ENCODE measurements at places on chromosomes 3 and 15.
A peak's percentile ranks its signal among the peaks of the same experiment; 100 is the strongest.

GRCh38 chr3:120449701-120450599, 842 bp downstream of the FSTL1 start:
- peak; percentile 57 for DNase-seq

DNA sequence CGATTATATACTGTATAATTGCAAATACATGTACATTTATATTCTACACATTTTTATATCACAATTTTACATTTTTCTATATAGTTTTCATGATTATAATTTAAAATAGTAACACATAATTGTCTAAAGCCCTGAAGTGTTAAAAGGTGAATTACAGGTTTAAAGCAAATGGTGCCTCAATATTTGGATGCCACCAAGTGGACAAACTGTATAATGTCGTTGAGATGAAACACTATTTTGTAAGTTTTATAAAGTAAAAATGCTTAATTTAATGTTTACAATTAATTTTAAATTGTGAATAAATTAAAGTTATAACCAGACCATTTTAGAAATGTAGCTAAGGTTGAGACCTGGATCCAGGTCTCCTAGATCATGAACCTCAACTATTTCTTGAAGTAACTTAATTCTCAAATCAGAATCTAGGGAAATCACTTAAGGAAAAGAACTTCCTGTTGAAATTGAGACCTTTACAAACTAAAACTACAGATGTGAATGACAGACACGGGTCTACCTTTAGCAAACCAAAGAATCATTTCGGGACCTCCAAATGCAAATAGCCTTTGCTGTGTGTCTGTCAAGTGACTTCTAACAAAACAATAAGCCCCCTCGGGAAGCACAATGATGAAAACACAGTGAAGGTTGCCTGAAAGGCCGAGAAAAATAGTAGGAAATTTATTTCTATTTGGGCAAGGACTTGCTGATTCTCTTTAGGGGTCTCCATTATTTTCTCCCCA, 37.8 kb downstream of the EHHADH start:
- DNase-seq: no peak

GRCh38 chr3:113103588-113103987, 107.8 kb upstream of the BOC start:
- DNase-seq: no peak

GRCh38 chr3:114903213-114903612, 243.9 kb downstream of the ZBTB20 start:
- no peak for DNase-seq

DNA sequence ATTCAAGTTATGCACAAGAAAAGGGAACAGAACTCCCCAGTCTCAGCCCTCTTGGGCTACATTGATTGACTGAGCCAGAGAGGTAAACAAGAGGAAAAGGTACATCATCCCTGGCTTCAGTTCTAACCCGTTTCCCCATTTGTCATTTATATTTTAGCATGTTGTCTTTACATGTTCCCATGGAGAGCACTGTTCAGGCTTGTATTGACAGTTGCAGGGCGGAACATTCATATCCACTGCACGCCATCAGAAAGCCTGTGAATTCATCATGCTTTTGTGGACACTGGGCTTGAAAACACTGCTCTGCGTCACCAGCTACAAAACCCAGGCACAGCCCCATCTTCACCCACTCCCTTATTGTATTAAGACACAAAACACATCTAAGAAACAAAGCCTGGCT, 240.9 kb upstream of the EIF1B start:
- DNase-seq: no peak

GRCh38 chr3:196504556-196504955, 988 bp upstream of the RNF168 start:
- DNase-seq: no peak

DNA sequence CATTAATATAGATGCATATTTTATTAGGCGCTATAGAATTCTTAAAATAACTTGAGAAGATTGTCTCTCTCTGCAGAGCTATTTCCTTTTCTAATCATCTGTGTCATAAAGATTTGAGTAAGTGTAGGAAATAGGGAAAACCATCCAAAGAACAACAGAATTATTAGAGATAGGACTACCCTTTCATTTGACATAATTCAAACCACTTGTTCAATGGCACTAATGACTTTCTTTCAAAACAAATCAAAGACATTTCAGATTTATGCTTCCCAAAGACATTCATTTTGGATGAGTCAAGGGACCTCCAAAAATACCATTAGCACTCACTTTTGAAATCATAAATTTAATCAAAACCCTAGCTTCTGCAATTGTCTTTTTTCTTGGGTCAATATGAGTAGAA, 29.5 kb downstream of the PRICKLE2 start:
- DNase-seq: no peak

- no peak for DNase-seq
These were observed 27.2 kb upstream of the MEX3B start for GRCh38 chr15:82072926-82073537.

DNA sequence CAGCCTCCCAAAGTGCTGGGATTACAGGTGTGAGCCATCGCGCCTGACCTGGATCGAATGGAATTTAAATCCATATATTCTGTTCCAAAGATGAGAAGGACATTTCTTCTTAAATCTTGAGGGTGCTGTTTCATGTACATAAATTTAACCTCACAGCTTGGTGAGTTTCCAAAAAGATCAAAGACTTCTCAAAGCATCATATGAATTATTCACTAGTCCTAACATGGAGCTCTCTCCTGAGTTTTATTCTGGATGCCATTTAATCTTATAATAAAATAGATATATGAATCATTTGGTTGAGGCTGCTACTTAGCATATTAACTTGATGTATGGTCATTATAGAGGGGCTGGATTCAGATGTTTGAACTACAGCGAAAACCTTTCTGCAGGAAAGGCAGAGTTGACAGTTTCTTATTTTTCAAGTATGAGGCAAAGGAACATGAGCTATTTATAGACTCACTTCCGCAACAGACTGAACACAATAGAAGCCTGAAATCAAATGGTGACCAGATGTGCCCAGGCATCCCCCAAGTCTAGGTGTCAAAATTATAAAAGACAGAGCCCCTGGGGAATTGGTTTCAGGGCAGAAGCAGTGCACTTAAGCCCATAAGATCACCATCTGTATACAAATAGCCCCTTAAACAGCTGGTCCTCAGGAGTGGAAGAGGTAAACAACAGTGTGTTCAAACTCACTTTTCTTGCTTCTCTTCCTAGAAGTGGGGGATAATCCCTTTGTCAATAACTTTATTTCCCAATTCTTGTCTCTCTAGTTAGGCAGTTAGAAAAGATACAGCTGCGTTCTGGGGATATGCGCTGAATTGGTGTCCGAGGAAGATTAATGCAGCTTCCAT, 29.7 kb downstream of the STARD9 start:
- no peak for DNase-seq

DNA sequence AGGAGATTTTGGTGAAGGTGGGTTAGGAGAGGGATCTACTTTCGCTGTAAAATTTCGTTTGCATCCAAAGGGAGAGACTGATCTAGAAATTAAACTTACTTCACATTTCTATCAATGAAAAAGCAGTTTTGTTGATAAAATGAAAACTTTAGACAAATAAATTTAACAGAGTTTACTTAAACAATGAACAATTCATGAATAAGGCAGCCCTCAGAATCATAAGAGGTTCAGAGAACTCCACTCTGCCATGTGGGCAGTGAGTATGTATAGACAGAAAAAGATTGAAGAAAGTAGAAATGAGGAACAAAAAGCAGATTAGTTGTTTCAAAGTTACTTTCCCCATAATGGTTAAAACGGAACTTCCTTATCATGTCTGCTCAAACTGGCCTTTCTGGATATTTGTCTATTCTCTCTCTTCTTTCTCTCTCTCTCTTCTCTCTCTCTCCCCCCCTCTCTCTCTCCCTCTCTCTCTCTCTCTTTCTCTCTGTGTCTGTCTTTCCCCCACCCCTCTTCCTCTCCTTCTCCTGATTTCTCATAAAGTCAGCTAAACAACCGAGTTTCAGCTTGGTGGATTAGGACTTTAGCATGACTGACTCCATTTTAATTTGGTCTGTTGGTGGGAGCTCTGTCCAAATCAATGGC, 248.9 kb downstream of the TJP1 start:
- DNase-seq: no peak

- no peak for DNase-seq
These were observed 1062.4 kb downstream of the FHIT start for GRCh38 chr3:60188803-60189202.

DNA sequence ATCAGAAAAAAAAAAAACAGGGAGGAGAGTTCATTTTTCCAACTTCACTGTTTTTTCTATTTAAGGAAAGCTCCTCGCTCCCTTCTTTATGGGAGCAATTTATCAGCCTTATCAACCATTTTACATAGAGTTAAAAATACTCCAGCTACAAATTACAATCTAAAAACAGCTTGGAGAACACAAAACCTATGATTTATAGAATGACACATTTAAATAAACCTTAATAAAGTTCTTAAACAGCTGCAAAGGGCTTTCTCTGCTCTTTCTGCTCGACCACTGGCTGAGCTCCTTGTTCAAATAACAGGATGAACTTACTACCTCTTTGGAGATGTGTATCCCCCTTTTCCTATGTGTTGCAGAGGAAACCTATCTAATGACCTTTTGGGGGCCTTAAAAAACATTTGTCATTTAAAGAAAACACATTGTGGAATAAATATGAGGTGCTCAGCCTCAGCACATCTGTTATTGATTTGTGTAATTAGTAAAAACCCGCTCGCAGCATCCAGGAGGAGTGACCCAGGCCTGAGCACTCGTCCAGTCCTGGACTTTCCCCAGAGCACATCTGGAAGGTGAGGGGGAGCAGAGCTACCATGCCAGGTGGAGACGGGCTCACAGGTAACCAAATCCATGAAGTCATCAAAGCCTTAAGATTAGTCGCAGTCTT, 231.2 kb downstream of the ATP8B4 start:
- DNase-seq: no peak

GRCh38 chr15:62942428-62942827, 100.1 kb upstream of the TPM1 start:
- DNase-seq: no peak

- DNase-seq: no peak
These were observed 664.2 kb downstream of the NLGN1 start for GRCh38 chr3:174061731-174062130.

GRCh38 chr3:64741341-64741740, 53.5 kb upstream of the ADAMTS9 start:
- DNase-seq: no peak

DNA sequence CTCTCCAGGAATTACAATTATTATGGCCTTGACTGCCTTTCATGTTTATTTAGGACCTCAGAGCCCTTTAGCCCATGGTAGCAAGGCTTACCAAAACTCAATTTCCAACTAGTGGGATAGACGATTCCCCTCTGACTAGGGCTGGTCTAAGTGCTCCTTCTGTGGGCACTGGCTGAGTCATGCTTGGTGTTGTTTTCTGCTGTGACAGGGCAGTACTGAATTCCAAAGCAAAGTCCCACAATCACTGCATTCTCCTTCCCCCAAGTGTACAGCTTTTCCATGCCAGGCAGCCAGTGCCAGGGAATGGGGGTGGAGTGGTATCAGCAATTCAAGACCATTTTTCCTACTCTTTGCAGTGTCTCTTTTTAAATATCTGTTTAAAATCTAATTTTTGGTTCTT, 509.0 kb upstream of the NECTIN3 start:
- DNase-seq: no peak

DNA sequence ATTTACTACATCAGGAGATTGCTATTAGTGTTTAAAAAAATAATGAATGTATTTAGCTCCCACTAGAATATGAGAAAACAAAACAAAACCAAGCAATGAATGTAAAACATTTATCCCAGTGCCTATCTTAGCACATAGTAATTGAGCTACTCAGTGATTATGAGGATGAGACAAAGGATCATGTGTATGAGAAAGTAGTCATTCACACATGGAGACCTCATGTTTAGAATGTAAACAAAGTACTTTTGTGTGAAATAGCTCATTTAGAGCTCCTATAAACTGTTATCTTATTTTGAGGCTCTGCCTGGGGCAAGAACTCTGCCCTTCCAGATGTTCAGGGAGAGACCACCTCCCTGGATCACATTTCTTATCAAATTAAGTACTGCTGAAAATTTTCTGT, 236.8 kb downstream of the LRRN1 start:
- DNase-seq: no peak

DNA sequence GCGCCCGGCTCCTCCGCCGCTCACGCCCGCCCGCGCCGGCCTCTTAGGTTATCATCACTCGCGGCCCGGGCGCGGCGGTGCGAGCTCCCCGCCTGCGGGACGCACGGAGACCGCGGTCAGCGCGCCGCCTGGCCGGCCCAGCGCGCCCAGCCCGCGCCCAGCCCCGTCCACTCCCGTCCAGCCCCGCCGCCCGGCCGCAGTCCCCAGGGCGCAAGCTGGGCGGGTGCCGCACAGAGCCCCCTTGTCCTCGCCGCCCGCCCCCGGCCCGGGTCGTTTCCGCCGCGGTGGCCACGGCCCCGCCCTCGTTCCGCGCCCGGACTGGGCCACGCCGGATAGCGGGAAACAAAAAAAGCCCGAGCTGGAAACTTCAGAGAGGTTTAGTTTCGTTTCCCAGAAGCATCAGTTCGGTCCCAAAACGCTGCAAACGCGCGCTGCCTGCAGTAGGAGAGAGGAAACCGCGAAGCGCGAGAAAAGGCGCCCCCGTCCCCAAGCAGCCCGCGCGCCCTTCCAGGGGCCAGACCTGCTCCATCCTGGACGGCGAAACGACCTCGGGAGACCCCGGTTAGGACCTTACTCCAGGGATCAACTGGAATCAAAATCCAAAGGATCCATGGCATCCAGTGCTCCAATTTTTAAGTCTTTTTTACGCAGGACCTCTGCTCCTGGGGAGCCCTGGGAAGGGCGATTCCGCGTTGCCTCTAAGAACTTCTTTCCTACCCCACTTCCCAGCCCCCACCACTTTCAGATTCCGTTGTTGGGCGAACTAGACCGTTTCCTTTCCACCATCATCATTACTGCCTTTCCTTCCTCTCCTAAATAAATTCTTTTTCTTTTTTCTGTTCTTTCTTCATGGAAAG, at the start of gene ATP10A:
Gene ATP10A, minus strand, starts transcription at position 217 of the 857 bp plus-strand sequence. CDS start 231 bp downstream, outside the sequence.
- DNase-seq: peak; percentile 73

GRCh38 chr3:49775538-49775937, 10.8 kb downstream of the IP6K1 start:
- DNase-seq: no peak

- peak; percentile 33 for DNase-seq
These were observed 243.3 kb downstream of the FAM43A start for GRCh38 chr3:194928831-194929577.

GRCh38 chr3:179233043-179233442, 17.9 kb downstream of the KCNMB3 start:
- no peak for DNase-seq

DNA sequence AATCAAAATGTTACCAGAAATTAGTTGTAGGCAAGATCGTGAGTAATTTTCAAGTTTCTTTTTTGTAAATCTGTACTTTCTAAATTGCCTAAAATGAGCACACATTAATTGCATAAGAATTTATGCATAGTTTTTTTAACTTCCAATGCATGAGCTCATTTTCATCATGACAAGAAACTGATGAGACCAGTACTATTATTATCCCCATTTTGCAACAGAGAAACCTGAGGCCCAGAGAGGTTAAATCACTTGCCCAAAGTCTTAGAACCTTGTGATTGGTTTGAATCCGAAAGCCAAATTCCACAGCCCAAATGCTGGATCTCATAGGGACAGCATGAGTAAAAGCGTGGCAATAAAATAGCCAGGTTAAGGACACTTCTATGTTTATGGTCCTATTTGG, 274.7 kb downstream of the ERC2 start:
- DNase-seq: no peak
